ENCODE measurements at places on chromosomes 16 and 17. TPM values are rescaled to one million over a fixed set of nuclear protein-coding genes. Genes with fewer than 3 reads are reported as not detected.

The FN3KRP gene
- total RNA-seq, result 2.3 TPM

DNA sequence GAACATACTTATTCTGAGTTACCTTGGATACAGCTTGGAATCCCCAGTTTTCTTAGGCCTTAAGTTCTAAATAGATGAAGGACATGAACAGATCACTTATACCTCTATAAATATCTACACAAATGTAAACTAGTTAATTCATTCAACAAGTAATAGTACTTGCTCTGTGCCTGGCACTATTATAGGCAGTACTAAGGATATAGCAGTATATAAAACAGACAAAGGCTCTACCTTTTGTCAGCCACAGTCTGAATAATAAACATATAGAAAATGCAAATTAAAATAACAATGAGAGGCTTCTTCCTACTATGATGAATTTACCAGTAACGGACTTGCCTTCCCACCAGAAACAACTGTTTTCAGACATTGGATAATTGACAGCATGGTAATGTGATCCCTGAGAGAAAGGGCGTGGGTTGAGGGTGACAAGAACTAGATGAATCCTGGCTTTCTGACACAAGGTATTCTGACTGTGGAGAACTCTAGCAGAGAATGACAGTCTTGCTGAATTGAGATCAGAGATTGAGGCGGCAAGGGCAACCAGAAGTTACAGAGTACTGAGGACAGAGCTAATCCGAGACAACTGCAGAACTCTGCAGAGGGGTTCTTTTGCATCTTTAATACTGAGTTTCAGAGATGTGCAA is 170.5 kb downstream of the TANC2 start:
- H3K4me3 ChIP-seq, result no peak overlapping the region

The HSF5 gene
- not detected for total RNA-seq

DNA sequence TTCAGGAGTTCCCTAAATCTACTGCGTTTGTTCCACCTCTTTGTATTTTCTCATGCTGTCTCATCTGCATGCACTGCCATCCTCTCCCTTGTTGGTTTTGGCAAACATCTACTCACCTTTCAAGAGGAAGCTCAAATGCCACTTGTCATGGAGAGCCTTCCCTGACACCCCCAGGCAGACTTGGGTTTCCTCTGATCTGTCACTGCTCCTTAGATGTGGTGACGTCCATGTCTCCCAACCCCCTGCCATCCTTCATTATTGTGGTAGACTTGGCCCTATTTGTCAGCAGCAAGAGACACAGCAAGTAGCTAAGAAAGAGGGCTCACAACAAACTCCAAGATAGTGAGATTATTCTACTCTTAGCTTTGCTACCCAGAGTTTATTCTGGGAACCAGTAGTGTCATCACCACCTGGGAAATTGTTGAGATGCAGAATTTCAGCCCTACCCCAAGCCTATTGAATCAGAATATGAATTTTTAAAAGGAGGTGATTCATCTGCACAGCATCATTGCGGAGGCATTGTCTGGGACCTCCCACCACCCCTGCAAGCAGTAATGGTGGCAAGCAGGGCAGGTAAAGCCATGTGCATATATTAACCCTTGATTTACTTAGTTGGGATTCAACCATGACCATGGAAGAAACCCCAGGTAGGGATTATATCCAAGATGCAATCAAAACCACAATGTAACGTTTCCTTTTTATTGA is 248.9 kb downstream of the SHISA9 start:
- no peaks in the 10 kb centered on the region for H3K4me1 ChIP-seq
- no peaks in the 10 kb centered on the region for H3K27me3 ChIP-seq
- H3K27ac ChIP-seq, result no peak overlapping the region
- no peak overlapping the region for H3K4me3 ChIP-seq

GRCh38 chr17:29019475-29020181 is 13.8 kb upstream of the SEZ6 start:
- no peaks in the 10 kb centered on the region for H3K4me1 ChIP-seq
- H3K27me3 ChIP-seq, result peaks cover 54% of the 10 kb centered on the region
- H3K4me3 ChIP-seq, result no peak overlapping the region
- no peak for DNase-seq
- H3K36me3 ChIP-seq, result no peaks in the 10 kb centered on the region

The C16orf74 gene
- total RNA-seq, result not detected

- H3K27ac ChIP-seq, result no peak overlapping the region
- H3K27me3 ChIP-seq, result no peaks in the 10 kb centered on the region
- no peak overlapping the region for H3K4me3 ChIP-seq
- H3K4me1 ChIP-seq, result no peaks in the 10 kb centered on the region
- H3K36me3 ChIP-seq, result peaks cover 35% of the 10 kb centered on the region
Observed at GRCh38 chr17:32331243-32332040, 10.5 kb downstream of the C17orf75 start.

- no peak overlapping the region for H3K4me3 ChIP-seq
- no peaks in the 10 kb centered on the region for H3K27me3 ChIP-seq
- H3K4me1 ChIP-seq, result peaks cover 4% of the 10 kb centered on the region
- H3K36me3 ChIP-seq, result no peaks in the 10 kb centered on the region
Observed at GRCh38 chr17:35074711-35075707, 11.5 kb upstream of the RFFL start.

DNA sequence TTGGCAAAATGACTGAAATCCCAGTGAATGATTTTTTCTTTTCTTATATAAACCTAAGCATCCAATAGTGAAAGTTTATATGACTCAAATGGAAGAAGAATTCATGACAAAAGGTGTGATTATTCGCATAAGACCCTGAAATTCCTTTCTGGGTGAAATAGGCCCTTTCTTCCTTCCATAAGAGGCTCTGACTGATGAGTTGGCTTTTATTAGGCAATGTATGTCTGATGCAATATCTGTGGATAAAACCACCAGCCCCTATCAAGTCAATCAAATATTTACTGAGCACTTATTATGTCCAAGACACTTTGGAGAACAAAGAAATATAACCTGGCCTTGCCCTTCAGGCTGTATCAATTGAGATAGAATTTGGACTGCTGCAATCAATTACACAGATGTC is 316.6 kb downstream of the CDH13 start:
- no peak overlapping the region for H3K27ac ChIP-seq
- H3K4me3 ChIP-seq, result no peak overlapping the region
- no peaks in the 10 kb centered on the region for H3K36me3 ChIP-seq
- DNase-seq, result no peak
